ENCODE measurements at places on chromosomes 11 and 22. TPM values are rescaled to one million over a fixed set of nuclear protein-coding genes. Genes with fewer than 3 reads are reported as not detected.
A peak's percentile ranks its signal among the peaks of the same experiment; 100 is the strongest.

DNA sequence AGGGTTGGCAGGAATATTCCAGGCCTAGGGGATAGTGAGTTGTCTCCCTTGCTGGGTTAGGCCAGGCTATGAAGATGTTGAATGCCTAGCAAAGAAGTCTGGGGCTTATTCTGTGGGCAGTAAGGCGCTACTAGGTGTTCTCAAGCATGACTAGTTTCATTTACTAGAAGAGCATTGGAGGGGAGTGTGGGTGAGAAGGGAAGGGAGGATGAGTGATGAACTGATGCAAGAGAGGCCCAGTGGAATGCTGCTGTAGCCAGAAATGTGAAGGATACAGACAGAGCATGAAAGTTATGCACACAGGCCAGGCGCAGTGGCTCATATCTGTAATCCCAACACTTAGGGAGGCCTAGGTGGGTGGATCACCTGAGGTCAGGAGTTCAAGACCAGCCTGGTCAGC lies 33.5 kb downstream of the POU2F3 start:
- no peak for DNase-seq

DNA sequence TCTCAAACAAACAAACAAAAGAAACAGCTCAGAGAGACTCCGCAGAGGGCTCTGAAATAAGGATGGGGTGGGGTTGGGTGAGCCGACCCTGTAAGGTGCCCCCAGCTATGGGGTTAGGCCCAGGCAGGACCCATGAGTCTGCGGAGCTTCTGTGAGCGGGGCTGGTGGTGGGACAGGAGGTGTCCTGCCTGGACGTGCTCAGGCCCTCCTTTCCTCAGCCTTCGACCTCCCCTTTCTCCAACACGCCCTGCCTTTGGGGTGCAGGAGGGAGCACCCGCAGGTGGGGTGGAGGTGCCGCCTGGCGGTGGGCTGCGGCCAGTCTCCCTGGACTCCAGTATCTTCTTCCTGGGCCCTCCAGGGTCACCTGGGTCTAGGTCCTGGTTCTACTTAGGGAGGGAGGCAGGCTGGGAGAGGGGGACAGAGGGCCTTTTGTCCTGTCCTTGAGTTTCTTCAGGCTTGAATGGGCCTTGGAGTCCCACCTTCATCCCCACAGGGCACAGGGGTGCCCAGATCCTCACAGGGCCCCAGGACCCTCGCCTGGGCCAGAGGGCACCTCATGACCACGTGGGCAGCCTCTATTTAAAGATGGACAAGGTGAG lies 12.3 kb downstream of the PRR33 start:
- no peak for DNase-seq

DNA sequence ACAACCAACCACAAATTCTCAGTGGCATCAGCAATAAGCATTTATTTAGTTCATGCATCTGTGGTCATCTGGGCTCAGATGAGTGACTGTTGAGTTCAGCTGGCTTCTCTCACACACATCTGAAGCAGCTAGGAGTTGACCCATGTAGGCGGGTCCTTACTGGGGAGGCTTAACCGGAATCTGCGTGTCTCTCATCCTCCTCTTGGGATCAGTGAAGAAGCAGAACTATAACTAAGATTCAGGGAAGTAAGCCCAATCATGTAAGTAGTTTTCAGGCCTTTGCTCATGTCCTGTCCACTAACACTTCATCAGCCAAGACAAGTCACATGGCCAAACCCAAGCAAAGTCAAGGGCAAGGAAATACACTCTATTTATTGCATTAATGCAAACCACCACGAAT lies 236.2 kb downstream of the C11orf87 start:
- peak; percentile 73 for DNase-seq

DNA sequence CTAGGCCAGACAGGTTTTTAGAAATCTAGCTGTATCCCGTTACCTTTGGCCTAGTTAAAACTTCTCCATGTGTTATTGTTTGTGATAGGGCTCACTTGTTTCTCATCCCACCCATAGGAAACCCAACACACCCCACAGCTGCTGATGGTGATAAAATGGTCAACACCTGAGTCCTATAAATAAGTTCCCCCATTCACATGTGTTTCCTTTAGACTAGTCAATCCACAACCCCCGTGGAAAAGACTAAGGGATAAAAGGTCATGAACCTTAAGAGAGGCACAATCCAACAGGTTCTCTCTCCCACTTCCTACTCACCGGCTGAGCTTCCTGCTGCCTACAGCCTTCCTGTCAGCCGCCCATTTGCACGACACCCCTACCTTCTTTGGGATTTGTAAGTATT lies 768.4 kb downstream of the JRKL start:
- peak; percentile 39 for DNase-seq

- peak; percentile 66 for DNase-seq
Measured at GRCh38 chr11:31810779-31811647, at the start of gene PAX6. Gene PAX6 (minus strand): TSS chr11:31811322. CDS start chr11:31806411, 4,911 bp downstream.

- no peak for DNase-seq
Measured at GRCh38 chr11:96195671-96196070, 147.3 kb downstream of the MAML2 start.

GRCh38 chr11:103637295-103637694 lies 399.1 kb upstream of the DDI1 start:
- no peak for DNase-seq

- peak; percentile 36 for DNase-seq
Measured at GRCh38 chr11:42049650-42050049, 590.2 kb upstream of the LRRC4C start.

DNA sequence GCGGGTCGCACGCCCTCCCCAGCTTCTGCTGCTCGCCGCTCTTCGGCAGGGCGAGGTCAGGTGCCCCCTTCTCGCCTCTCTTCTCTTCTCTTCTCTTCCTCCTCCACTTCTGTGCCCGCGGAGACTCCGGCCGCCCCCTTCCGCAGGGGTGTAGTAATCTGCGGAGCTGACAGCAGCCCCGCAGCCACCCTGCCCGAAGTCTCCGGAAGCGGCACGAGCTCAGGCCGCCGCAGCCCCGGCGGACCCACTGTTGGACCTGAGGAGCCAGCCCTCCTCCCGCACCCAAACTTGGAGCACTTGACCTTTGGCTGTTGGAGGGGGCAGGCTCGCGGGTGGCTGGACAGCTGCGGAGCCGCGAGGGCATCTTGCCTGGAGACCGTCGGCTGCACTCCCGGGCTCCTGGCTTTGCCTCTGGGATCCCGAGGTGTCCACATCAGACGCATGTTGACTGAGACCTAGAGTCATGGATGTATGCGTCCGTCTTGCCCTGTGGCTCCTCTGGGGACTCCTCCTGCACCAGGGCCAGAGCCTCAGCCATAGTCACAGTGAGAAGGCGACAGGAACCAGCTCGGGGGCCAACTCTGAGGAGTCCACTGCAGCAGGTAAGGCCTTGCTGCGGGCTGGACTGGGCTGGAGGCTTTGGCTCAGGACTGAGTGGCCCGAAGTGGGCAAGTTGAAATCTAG lies 486 bp downstream of the STIM1 start:
- DNase-seq, result peak; percentile 56

The SHISA8 gene
- 0.09 TPM for total RNA-seq

The NEAT1 gene
- 15.6 TPM for total RNA-seq

The OR5A1 gene
- not detected for total RNA-seq
